Left lobe of liver (tissue), 2 donors: ENCODE measurements at places on chromosomes 2 and 18.

DNA sequence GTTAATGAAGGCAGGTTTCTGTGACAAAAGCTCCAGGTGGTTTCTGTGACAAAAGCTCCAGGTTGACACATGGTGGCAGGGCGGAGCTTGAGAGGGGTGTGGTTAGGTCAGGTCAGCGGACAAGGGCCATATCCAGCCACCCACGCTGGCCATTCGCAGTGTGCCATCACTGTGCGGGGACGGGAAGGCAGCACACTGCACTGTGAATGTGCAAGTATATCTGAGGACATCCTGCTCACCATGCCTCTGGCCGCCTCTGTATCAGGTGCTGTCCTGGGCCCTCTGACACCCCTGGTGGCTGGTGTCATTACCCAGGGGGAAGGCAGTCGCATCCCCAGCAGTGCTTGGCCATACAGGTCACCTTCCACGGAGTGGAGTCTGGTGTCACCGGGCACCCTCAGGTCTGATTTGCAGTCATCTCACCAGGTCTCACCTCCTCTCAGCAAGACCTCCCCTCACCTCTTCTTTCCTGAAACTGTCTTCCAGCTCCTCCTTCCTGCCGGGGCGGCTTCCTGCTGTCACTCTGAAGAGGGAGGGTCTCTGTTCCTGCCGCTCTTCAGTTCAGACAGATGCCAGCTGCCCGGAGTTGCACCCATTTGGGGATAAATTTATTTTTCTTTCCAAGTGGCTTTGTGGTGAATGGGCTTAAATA is 34.9 kb downstream of the CTIF start:
- peak; percentile 90 for DNase-seq

GRCh38 chr18:49464718-49465598 is 4.5 kb upstream of the DYM start:
- no peak for DNase-seq

DNA sequence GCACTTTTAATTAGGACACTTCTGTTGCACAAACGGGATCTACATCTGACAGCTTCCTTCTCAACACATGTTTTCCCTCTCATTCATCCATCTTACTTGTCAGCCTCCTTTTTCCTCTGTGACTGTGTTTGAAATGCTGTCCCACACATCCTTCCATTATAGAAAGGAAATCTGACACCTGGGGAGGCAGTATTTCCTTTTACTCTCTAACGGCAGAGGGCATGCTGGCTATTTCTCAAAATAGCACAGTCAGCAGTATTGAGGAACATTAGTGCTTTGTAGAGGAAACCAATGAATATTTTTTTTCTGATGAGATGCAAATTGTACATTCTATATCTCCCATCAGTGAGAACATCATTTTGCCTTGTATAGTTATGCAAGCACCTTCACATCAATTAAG is 668.7 kb downstream of the SLC4A3 start:
- no peak for DNase-seq

DNA sequence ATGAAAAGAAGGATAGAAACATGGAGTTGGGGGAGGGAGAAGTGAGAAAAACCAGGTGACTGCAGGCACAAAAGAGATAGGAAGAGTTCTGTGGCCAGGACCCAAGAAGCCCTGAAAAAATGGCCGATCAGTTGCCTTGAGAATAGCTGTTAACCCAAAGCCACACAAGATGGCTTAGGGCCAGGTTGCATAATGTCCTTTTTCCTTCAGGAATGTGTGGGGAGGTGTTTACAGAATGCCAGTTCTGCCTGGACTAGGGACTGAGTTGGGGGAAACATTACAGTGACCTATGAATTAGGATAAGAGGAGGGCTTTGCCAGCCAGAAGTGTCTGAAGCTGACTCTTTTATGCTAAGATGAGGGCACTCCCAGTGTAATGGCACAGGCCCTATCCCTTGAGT is 17.1 kb downstream of the FAM110C start:
- DNase-seq: no peak

DNA sequence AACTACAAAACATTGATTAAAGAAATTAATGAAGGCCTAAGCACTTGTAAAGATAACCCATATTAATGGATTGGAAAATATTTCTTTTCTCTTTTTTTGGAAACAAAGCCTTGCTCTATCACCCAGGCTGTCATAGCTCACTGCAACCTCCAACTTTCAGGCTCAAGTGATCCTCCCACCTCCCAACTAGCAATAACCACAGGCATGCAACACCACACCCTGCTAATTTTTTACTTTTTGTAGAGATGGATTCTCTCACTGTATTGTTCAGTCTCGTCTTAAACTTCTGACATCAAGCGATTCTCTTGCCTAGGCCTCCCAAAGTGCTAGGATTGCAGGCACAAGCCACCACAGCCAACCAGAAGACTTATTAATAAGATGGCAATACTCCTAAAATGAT is 73.4 kb upstream of the NDUFV2 start:
- DNase-seq: no peak

GRCh38 chr2:60836491-60836890 is 44.9 kb upstream of the REL start:
- no peak for DNase-seq

DNA sequence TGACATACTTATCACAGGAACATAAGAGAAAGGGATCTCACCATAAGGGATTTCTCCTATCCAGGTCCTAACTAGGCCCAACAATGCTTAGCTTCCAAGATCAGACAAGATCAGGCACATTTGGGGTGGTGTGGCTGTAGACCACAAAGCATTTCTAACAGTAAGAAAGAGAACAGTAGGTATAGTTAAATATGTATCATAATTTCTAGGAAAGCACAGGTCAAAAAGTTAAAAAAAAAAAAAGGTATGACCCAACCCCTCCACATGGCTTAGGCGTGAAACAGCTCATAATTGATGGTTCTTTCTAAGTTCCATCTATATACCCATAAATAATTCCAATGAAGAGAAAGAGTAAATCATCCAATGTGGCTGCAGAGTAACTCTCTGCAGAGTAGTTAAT is 6.9 kb downstream of the PRKD3 start:
- no peak for DNase-seq

- no peak for DNase-seq
Measured at GRCh38 chr2:60285626-60286316, 267.7 kb downstream of the BCL11A start.

DNA sequence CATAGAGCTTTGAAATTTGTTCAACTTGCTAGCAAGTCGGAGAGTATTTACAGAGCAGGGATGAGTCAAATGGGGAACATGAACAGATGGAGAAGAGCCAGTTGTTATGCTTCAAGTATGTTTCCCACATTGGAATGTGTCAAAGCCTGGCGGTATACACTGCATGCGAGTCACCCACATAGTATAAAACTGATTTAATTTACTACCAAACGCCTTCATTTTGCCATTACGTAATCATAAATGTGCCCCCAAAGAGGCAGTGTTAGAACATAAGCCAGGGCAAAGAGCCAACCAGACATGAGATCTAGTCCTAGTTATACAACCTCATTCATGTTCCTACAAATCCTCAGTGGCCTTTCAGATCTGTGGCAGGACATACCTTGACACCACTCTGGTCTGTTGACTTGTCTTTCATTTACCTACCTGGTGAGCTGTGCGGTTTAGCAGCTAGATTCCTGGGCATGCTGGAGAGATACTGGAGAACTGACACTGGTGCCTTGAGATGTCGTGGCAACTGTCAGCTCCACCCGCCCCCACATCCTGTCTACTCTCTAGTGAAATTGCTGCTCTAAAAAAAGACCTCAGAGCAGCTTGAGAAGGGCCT is 21.7 kb upstream of the NRP2 start:
- no peak for DNase-seq

GRCh38 chr2:164871404-164871803 is 29.8 kb upstream of the COBLL1 start:
- DNase-seq: no peak

DNA sequence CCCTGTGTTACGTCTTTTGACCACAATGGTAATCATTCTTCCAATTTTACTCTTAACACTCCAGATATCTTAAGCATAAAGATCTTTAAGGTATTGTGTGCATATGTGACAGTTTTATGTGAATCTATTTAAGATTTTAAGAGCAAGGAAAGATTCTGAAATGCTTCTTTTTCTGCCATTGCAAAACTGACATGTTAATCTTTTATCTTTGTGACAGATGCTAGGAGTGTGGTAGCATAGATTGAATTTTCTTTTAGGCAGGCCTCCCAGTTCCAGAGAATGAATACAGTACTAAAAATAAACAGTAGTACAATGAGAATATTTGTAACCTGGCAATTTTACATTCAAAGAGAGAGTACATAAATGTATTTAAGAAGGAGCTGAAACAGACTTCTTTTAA is 232.5 kb upstream of the ZSWIM2 start:
- DNase-seq: no peak

DNA sequence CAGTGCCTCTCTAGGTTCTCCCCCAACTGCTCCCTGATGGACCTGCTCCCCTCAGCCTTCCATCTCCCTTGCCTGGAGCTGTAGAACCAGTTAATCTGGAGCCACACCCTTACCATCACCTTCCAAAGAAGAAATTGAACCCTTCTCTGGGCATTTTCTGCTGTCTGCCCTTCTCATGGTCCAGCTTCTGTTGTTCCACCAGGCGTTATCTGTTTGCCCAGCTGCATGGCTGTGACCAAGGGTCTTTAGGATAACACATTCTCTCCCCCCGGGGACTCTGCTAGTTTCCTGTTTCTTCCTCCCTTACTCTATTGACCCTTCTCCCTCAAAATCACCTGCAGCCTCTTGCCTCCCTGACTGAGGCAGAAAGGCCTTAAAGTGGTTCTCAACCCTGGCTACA is 3.2 kb upstream of the ANKRD53 start:
- peak; percentile 29 for DNase-seq

GRCh38 chr18:42164556-42164955 is 209.5 kb downstream of the PIK3C3 start:
- no peak for DNase-seq

DNA sequence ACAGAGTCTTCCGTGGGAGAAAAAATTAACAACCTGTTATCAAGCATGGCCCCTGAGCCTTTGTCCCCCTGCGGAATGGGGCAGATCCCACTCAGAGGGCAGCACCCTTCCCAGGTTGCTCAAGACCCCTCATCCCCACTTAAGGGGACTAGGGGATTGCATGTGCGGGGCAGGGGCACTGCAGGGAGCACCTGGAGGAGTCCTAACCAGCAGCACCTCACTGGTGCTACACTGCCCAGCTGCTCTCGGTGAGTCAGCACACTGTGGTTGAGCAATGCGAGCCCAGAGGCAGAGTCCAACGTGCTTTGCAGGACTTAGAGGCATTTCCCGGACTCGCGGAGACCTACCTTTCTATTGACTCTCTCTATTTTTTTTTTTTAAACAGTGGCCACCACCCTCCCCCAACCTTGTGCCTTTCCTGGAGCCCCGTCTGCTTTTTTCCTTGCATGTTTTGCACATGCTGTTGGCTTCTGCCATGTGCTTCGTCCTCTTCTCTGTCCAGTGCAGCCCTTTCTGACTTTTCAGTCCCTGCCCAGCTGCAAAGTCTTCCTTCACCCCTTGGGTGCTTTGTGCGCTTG is 74.0 kb downstream of the IL1R2 start:
- peak; percentile 61 for DNase-seq

- no peak for DNase-seq
Measured at GRCh38 chr18:72942766-72943165, 75.0 kb upstream of the NETO1 start.

DNA sequence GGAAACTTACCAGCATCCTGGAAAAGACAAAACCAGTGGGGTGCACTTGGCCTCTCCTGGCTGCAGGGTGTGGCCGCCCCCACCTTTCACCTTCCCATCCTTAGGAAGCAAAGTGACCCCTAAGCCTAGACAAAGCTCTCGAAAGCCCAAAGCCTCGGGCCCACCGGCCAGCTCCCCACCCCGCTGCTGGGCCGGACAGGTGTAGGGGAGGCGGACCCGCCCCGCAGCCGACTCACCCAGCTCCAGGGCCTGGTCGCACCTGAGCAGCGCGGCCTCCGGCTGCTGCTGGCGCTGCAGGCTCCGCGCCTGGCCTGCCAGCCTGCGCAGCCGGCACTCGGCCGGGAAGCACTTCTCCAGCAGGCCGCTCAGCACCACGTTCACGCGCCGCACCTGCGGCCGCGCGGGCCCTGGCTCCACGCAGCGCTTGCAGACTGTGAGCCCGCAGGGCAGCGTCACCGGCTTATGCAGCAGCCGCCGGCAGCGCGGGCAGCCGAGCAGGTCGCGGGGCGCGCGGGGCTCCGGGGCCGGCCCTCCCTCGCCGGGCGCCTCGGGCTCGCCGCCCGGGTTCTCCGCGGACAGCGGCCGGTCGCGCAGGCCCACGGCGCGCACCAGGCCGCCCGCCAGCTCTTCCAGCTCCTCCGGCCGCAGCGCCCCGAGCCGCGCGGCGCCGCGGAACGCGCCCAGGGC is 979 bp downstream of the LONRF2 start:
- peak; percentile 57 for DNase-seq

GRCh38 chr2:63642946-63643345 is 54.2 kb downstream of the MDH1 start:
- no peak for DNase-seq

DNA sequence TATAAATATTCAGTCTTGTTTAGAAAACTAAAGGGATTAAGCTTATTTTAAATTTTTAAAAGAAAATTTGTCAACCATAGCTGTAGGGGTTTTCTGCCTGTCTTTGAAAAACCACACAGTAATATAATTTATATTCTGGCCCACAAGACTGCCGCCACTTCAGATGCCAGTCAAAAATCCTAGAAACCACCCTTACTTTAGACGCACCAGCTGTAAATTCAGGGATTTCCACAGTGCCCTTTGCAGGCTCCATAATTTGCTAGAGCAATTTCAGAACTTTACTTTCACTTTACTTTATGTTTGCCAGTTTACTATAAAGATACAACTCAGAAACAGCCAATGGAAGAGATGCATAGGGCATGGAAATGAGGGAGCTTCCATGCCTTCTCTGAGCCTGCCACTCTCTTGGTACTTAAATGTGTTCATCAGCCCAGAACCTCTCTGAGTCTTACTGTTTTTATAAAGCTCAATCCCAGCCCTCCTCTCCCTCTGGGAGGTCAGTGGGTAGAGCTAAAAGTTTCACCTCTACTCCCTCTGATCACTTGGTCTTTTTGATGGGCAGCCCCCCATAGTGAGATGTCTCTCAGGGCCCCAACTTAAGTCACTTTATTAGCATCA is 63.3 kb downstream of the KYNU start:
- no peak for DNase-seq

DNA sequence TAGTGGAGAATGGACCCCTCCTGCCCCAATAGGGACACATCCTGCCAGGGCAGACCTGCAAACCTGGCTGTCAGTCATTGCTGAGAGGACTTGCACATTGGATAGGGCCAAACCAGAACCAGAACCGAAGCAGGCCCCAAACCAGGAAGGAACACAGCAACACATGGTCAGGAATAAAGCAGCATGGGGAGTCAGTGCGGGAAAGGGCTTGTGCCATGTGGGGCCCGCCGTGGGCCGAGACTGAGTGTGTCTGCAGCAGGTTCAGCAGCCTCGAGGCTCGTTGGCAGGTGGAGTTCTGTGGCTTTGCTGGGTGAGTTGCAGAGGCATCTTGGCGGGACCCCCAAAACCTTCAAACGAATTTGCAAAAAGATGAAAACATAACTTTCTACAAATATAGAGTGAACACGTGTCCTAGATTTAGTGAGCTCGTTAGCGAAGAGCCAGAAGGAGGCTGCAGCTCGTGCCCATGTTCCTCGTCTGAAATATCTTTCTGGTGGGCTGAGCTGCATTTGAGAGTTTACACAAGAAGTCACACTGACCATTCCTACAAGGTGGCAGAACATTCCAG is 44.9 kb upstream of the LDLRAD4 start:
- DNase-seq: no peak
